A549 treated with DMSO at 1 μM for 4 hours (cell line): ENCODE measurements at places on chromosomes 12 and 14. TPM values are rescaled to one million over a fixed set of nuclear protein-coding genes. Genes with fewer than 3 reads are reported as not detected.

The GPX2 gene
- total RNA-seq, result 182 to 299 TPM (median 204 TPM) in 5 replicates

The SLC6A15 gene
- 2.4 to 5.3 TPM (median 3.5 TPM) in 5 replicates for total RNA-seq

The SALL2 gene
- 0.89 to 1.3 TPM (median 1.0 TPM) in 5 replicates for total RNA-seq

The PPP1R36 gene
- 0.21 to 0.57 TPM (median 0.38 TPM) in 5 replicates for total RNA-seq

The SSPN gene
- 0.25 to 0.61 TPM (median 0.48 TPM) in 5 replicates for total RNA-seq

The IL26 gene
- total RNA-seq, result not detected in 5 replicates

The PMCH gene
- 0.20 TPM in 1 of 5 replicates, not detected in the others for total RNA-seq

The FIGNL2 gene
- 0.20 to 0.38 TPM (median 0.22 TPM) in 5 replicates for total RNA-seq
